Thyroid gland (tissue), 4 donors: ENCODE measurements at places on chromosomes 3 and 15.

DNA sequence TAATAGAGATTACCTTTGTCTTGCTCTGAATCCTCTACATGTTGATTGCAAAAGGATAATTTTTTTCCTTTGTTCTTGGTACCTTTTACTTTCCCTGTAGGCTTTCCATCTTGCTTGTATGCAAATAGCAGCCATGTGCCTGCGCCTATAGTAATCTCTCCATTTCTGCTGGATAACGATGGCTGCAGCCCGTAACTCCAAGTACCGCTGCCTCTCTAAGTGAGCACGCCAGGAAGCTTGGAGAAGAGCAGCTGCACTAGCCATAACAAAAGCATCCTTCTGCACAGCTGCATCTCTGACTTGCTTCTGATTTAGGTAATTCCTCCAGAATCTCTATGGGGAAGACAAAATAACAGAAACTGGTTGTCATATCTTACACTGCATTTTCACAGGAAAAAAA lies 89.3 kb downstream of the NR2E3 start:
- no peak for DNase-seq

GRCh38 chr3:100968932-100969906 lies 24.0 kb downstream of the ABI3BP start:
- no peak for DNase-seq

GRCh38 chr15:33934921-33935320 lies 33.4 kb upstream of the CHRM5 start:
- no peak for DNase-seq

GRCh38 chr15:100096700-100097099 lies 245.1 kb downstream of the ADAMTS17 start:
- no peak for DNase-seq

DNA sequence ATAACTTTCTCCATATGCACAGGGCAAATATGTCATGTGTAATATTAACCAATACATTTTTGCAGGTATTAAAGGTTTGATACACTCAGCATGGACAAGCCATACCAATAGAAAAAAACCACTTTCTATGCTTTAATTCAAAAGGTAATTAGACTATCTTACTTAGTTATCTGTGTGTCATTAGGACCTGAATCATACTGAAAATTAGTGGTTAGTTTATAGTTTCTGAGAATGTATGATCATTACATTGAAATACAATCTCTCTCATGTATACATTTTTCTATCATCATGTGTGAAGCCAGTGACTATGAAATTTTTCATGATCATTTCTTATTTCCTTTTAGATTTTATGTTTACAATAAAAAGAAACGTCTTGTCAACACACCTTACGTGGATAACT lies 16.3 kb downstream of the RPS27L start:
- no peak for DNase-seq

DNA sequence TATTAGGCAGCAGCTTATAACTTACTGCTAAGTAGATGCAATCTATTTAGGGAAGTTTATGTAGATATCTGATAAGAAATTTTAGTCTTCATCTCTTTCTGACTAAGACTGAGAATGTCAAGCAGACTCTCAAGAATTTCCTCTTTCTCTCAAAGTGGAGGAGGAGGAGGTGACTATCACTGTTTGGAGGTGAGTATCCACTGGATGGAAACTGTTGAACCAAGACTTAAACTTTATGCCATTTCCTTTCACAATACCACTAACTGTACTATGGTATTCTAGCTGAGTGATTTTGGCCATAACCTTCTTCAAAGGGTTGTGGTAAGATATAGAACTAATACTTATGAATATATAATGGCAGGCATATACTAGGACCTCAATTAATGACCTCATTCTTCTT lies 64.6 kb downstream of the TPRG1 start:
- no peak for DNase-seq

DNA sequence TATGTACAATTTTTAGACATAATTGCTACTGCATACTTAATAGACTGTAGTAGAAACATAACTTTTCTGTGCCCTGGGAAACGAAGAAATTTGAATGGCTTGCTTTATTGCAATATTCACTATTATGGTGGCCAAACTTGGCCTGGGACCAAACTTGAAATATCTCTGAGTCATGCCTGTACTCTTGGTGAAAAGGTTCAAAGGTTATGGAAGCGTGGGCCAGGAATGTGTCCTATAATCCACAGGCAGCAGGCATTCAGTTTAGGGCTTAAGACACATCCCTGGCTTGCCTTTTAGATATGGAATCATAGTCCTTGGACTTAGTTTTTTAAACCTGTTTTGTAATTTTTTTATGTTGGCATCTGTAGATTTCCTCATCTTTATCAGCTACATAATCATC lies 124.3 kb downstream of the LRIG1 start:
- peak; percentile 17 for DNase-seq

- DNase-seq: peak; percentile 85
Observed at GRCh38 chr15:85168642-85169173, 187.1 kb downstream of the PDE8A start.

DNA sequence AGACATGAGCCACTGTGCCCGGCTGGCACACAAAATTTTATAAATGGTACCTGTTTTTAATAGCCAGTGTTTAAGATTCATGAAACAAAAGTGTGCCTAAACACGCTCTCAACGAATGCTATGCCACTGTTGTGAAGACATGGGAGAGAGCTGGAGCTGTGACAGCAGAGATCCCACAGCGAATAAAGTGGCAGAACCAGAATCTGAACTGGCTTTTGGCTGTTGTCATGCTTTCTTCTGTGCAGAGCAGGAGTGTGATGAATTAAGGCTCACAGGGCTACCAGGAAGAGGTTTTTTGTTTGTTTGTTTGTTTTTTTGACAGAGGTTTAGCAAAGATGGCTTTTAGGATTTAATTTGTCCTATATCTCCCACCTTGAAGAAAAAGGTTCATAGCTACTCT lies 14.5 kb downstream of the PTPRG start:
- peak; percentile 29 for DNase-seq

- no peak for DNase-seq
Observed at GRCh38 chr3:42680271-42680670, 5.1 kb upstream of the KLHL40 start.

DNA sequence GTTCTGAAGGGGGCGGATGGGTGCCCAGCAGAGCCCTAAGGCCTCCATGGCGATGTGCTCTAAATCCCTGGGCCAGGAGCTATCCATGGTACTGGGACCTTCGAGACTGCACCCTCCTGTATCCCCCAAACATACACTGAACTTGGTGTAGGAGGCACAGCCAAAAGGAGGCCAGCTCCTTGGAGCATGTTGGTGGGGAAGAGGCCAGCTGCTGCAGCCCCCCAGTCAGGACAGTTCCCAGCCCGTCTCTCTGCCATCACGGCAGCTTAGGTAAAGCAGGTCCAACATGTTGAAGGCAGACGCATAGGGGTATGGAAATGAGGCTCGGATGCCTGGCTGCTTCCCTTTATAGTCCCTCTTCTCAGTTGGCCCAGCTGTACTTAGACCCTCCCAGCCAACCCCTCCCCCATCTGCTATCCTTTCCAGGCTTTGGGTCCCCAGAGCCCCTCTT lies 1.8 kb downstream of the CAMKV start:
- no peak for DNase-seq

DNA sequence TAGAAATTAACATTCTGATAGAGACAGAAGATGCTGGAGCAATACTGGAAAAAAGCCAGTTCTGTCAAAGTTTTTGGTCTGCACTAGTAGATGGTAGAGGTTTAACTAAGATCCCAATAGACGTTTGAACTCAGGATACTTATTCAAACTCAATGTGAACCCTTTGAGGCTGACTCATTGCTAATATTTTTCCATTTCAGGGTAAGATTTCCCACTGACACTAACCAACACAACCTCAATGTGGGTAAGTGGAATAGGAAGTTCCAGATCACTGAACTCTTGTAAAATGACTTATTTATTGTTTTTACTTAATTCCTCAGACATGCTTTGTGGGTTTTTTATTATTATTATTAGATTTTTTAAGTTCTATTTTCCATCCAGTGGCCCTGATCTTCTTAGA lies 1024.8 kb downstream of the EPHA3 start:
- DNase-seq: no peak

GRCh38 chr15:77657634-77658238 lies 25.0 kb upstream of the LINGO1 start:
- DNase-seq: no peak

- no peak for DNase-seq
Observed at GRCh38 chr3:56131974-56132590, 336.2 kb downstream of the ERC2 start.

- DNase-seq: no peak
Observed at GRCh38 chr3:17972476-17972875, 230.0 kb upstream of the TBC1D5 start.

- no peak for DNase-seq
Observed at GRCh38 chr3:77040926-77041722, 1.2 kb downstream of the ROBO2 start.

- DNase-seq: peak; percentile 82
Observed at GRCh38 chr15:58369261-58369701, 62.5 kb upstream of the LIPC start.

- DNase-seq: no peak
Observed at GRCh38 chr15:95940431-95940985, 390.0 kb upstream of the NR2F2 start.

GRCh38 chr15:29430831-29431230 lies 161.2 kb upstream of the NSMCE3 start:
- no peak for DNase-seq

GRCh38 chr3:180185650-180186049 lies 148.9 kb upstream of the PEX5L start:
- DNase-seq: no peak

- no peak for DNase-seq
Observed at GRCh38 chr3:127034195-127034989, 51.5 kb downstream of the PLXNA1 start.

DNA sequence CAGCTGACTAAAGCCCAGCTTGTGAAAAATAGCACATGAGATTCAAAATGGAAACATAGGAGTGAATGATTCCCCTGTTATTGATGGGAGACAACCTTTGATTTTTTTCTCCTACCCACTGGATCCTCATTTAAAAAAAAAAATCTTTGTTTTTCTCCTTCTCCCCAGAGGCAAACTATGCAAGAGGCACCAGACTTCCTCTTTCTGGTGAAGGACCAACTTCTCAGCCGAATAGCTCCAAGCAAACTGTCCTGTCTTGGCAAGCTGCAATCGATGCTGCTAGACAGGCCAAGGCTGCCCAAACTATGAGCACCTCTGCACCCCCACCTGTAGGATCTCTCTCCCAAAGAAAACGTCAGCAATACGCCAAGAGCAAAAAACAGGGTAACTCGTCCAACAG lies 2.6 kb downstream of the CACNA1D start:
- DNase-seq: no peak
